Activated effector memory CD4-positive, alpha-beta T cell treated with anti-CD3 and anti-CD28 coated beads, Interleukin-2, amount 50 U/mL, for 16 hours (primary cell): ENCODE measurements at places on chromosomes 13 and 19.

DNA sequence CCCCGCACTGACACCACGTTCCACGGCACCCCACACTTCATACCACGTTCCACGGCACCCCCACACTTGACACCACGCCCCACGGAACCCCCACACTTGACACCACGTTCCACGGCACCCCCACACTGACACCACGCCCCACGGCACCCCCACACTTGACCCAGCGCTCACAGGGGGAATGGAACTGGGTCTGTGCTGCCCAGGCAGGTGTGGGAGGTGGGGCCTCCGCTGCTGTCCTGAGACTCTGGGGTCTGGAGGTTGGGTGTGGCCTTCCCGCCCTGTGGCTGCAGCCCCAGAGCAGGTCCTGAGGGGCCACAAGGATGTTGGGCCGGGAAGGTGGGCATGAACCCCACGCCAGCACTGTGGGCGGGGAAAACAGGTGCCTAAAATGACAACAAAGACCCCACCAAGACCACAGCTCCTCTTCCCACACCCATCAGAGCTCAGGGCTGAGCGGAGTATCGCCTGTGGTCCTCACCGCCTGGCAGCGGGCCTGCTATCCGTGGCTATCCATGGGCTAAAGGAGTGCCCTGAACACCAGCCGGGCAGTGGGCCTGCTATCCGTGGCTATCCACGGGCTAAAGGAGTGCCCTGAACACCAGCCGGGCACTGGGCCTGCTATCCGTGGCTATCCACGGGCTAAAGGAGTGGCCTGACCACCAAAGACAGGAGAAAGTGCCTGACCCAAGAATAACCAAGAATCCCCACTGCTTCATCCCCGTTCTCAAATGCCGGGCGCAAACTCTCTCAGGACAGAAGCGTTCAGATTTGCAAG lies 59.9 kb upstream of the C13orf46 start:
- DNase-seq = no peak

DNA sequence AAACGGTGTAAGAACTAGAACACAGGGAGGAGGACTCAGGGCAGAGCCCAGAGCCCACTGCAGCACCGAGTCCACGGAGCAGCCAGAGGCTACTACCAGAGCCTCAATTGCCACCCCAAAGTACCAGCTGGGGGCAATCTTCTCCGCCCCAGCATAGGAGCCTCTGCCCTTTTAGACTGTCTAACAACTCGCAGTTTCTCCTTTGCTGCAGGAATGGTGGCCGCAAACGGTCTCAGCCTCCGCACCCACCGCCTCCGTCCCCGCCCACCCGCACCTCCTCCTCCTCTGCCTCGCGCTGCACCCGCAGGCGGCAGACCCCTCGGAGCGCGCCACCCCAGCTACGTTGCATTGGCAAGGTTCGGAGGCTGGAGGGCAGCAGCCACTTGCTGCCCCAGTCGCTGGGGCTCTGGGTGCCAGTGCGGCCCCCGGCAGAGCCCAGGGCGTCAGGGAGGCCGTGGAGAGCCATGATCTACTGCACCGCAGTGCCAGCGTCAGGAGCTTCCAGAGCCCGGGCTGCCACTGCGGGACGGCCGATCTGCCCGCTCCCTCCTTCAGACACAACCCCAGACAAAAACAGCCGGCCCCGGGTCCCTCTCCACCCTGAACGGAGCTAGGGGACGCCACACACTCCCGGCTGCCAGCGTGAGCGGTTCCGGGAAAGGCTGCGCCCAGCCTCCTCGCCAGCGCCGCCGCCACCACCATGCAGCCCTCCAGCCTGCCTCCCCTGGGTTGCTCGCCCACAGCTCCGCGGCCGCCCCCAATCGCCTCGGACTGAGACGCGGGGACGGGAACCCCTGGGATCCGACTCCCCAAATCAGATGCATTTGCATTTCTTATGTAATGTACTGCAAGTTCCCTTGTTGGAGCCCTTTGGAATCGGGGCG lies 1.8 kb downstream of the FGF14 start:
- peak; percentile 64 for DNase-seq

DNA sequence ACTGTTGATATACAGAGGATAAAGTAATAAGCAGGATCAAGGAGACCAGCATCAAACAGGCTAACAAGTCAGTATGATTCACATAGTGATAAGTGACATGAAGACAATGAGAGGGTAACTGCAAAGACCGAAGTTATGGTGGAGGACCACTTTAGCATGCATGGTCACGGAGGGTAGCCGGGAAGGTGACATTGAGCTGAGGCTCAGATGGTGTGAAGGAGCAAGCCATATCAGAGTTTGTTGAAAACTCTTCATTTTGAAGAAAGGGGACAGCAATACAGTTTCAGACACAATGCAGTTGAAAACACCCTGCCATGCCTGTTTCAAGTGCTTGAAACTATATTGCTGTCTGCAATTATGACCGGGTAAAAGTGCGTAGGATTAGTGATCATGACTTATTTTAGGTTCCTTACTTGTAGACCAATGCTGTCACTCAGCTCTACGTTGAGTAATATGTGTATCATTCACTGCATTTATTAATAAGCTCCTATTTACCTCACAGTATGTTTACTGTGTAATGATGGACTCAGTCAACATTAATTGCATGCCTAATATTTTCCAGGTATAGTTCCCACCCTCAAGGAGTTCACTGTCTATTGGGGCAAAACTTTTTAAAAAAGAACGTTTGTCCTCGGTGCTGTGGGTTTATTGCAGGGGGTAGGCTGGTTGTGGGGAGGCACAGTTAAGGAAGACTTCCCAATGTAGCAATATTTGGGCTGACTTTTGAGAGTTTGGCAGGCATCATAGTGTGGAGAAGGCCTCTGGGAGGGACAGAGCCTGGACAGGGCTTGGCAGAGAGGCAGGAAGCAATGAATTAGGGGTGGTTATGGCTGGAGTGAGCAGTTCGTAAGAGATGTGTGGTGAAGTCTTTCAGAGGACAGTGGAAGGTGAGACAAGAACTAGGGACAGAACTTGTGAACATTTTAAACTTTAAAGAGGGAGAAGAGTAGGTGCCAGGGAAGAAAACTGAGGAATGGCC lies 3.2 kb downstream of the UBAC2 start:
- no peak for DNase-seq

GRCh38 chr13:106523576-106523975 lies 11.9 kb downstream of the EFNB2 start:
- DNase-seq = no peak

DNA sequence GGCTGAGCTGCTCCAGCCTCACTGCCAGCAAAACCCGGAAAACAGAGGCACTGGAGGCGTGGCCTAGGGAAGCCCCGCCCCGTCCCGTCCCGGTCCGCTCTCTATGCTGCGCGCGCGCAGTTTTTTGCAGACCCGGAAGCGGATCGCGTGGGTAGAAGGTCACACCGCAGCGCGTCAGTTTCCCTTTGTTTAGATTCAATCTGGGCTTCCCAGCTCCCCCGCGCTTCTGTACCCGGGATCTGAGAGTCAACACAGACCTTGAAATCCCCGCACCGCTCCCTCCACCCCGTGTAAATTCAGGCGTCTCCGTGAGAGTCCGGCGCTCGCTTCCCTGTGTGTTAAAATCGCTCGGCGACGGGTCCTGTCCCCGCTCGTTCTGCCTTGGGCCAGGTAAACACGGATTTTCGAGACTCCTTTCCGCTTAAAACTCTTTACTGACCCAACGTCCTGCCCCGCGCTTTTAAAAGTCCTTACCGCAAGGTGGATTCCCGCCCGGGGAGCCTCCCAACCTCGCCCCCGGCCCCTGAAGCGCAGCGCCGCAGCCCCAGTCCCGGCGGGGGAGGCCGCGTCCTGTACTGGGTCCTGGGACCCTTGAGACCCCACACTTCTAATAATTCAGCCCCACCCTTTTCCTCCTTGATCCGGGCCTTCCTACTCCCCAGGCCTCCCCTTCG lies at the start of gene ZNF610:
ZNF610 (plus strand) TSS at position 127 of the 674 bp plus-strand sequence. CDS start 12,930 bp downstream, outside the sequence.
- peak; percentile 94 for DNase-seq

- peak; percentile 74 for DNase-seq
These were observed 5.3 kb upstream of the PROZ start for GRCh38 chr13:113152984-113153809.

DNA sequence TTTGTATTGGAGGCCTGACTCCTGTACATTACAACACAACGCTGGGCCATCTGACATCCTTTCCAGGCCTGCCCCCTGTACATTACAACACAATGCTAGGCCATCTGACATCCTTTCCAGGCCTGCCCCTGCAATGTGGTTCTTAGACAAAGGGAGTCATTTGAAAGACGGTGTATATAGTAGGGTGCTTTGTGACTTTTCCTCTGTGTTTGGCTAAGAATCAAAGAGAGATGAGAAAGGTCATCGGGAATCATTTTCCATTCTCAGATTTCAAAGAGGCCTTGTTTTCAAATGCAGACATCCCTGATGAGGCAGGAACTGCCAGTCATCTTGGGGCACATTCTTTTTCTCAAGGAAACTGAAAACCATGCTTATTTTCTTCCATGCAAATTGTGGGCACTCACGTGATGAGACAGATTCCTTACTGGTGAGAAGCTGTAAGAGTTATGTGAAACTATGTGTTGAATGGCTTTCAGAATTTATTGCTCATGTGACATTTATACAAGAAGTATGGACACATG lies 551.6 kb downstream of the MYO16 start:
- no peak for DNase-seq

GRCh38 chr19:2578901-2579677 lies 103.2 kb downstream of the GADD45B start:
- DNase-seq = peak; percentile 84

GRCh38 chr13:39670445-39670844 lies 15.0 kb downstream of the COG6 start:
- DNase-seq = no peak

- no peak for DNase-seq
These were observed 406.0 kb downstream of the RFC3 start for GRCh38 chr13:34223984-34224383.

DNA sequence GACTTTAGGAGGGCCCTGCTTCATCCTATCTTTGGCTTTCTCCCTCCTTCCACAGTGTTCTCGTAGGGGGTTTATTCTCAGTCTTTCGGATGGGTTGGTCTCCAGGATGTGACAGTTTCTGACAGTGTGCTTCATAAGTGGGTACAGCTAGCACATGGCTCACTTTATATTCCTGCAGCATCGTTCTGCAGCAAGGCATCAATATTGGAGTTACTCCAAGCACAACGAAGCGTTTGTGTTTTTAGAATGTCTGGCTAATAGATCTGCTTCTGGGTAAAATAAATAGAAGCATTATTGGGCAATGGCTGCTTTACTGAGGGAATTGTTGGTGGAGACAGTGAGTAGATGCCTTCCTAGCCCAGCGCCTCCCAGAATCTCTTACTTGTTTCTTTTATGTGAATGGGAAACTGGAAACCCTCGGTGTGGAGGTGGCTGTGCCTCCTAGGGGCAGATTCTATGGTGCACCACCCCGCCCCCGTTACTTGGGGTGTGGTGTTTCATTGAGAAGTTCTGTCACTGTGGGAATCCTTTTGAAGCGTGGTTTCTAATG lies 2.0 kb downstream of the FARP1 start:
- no peak for DNase-seq

GRCh38 chr19:48873476-48874302 lies 1.5 kb downstream of the PPP1R15A start:
- no peak for DNase-seq

DNA sequence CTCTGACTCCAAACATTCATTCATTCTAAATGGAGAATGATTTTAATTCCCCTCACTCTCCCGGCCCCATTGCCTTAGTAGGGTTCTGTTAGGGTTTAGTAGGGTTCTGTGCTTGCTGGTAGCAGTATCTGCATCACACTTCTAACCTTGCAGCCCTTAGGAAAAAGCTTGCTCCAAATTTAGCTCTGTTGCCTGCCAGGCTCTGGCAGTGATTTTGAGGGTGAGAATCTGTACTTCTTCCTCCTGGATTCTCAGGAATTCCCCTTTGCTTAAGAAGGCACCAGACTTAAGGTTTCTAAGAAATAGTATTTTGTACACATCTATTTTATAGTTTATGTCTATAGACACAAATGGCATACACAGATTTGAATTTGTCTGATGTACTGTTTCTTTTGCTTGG lies 14.7 kb downstream of the B3GLCT start:
- DNase-seq = no peak
